AG10803 (cell line): ENCODE measurements at places on chromosomes 3 and 15.

- DNase-seq = peak; percentile 16
These were observed 213.1 kb upstream of the LRRFIP2 start for GRCh38 chr3:37387462-37387861.

GRCh38 chr3:127371846-127372245 is 84.0 kb upstream of the PRR20G start:
- DNase-seq = no peak

- DNase-seq = no peak
These were observed 795 bp downstream of the LAMB2 start for GRCh38 chr3:49132073-49132436.

DNA sequence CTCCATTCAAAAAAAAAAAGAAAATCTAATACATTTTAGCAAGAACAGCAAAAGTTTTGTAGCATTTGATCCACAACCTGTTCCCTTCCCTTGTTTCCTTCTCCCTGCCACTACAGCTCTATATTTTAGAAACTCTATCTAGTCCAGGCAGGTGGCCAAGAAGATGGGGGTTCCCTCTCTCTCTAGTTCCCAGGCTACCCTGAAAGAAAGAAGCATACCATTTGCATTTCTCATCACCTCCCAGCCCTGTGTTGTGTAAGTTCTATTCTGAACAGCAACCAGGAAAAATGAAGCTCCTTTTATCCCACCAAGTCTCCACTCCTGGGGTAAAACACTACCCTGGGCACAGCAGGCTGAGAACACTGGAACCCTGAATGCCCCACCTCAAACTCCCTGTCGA is 100.0 kb downstream of the PCCB start:
- DNase-seq = peak; percentile 98

DNA sequence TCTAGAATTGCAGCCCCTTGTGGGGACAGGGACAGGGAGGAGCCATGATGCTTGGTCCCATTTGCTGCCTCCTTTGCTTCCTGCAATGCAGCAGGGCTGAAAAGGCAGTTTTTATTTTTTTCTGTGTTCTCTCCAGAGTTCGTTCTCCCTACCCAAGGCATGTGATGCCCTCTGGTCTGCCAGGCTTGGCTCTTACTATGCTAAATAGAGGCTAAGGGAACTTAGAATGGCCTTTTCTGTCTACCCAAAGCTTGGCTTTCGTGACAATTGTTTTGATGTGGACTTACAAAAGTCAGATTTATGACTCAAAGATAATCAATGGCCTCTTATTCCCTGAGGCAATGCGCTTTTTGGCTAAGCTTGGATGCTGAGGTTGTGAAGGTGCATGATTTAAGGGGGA is 293.3 kb upstream of the TBL1XR1 start:
- DNase-seq = no peak
